ENCODE measurements at places on chromosomes 3 and 15. TPM values are rescaled to one million over a fixed set of nuclear protein-coding genes. Genes with fewer than 3 reads are reported as not detected.

The SLC51B gene
- total RNA-seq, result not detected

DNA sequence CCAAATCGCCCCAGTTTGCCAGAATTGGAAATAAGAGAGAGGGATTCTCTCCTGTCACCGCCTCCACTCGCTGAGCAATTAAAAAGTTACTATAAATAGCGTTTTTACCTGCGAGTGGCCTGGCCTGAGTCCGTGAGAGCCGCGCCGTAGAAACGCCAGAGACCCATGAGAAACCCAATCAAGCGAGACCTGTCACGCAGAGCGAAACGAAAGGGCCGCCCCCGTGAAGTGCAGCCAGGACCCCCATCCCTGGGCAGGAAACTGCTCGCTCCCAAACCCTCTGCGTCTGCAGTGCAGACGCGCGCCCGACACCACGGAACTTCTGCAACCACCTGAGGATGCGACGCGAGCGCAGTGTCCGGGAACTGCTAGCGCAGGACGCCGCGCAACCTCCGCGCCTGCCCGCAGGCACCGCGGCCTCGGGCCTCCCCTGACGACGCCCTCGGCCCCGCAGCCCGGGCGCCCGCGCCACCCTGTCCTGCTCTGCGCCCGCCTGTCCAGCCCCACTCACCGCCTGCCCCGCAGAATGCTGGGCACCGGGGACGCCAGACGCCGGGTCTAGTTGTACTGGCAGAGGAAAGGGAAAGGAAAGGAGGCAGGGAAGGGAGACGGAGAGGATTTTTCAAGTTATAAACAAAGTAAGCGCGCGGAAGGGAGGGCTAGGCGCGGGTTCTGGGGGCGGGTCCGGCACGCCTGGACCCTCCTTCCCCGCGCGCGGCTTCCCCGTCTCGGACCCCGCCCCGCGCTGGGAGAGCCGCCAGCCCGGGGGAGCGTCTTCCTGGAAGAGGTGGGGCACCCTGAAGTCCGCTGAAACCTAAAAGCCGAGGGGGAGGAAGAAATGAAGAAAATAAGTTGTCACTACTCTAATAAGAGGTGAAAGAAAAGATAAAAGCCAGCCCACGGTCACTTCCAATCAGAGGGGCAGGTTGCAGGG lies at the start of gene PLSCR4:
TSS of gene PLSCR4 (minus strand) at position 657 of the 934 bp plus-strand sequence. CDS start 29,034 bp downstream, outside the sequence.
- DNase-seq, result no peak

The PDZRN3 gene
- total RNA-seq, result 22.4 TPM

- no peak for DNase-seq
Observed at GRCh38 chr15:47813748-47814384, 96.6 kb downstream of the SEMA6D start.

GRCh38 chr3:195566797-195567196 lies 16.9 kb downstream of the APOD start:
- no peak for DNase-seq

GRCh38 chr3:152656214-152656971 lies 178.5 kb upstream of the P2RY1 start:
- DNase-seq, result no peak

The DAZL gene
- total RNA-seq, result not detected

The P2RY14 gene
- not detected for total RNA-seq

DNA sequence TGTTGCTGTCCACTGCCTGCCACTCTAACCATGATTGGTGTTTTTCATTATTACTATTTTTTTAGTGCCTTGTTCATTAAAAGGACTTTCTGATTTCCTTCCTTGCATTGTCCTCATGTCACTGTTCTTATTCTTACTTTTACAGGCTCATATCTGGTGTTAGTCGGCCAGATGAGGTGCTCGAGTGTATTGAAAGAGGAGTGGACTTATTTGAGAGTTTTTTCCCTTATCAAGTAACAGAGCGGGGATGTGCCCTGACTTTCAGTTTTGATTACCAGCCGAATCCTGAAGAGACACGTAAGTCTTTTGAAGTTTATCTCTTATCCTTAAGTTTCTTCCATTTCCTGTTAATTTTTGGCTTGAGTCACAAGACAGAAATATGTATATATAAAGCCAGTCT lies 23.2 kb downstream of the QTRT2 start:
- no peak for DNase-seq

The BUB1B gene
- 58.2 TPM for total RNA-seq

The GOLGA6L24 gene
- not detected for total RNA-seq

- DNase-seq, result no peak
Observed at GRCh38 chr3:174907628-174908407, 48.7 kb downstream of the NAALADL2 start.

GRCh38 chr15:85473455-85473854 lies 93.1 kb downstream of the AKAP13 start:
- DNase-seq, result peak; percentile 78

DNA sequence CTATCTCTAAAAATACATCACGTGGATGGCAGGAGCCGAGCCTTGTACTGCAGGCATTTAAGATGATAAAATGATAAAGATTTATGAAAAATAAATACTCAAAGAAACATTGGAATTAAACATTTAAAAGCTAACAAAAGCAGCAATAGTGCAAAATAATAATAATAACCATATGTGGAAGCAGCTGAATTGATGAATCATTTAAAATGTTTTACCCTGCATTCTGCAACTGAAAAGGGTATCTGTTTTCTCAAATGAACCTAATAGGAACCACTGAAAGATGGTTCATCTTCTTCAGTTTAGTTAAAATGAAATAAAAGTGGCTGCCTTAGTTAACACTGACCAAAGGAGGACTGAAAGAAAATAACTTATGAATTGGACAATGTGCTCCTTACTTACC lies 436.1 kb downstream of the TUSC7 start:
- no peak for DNase-seq

DNA sequence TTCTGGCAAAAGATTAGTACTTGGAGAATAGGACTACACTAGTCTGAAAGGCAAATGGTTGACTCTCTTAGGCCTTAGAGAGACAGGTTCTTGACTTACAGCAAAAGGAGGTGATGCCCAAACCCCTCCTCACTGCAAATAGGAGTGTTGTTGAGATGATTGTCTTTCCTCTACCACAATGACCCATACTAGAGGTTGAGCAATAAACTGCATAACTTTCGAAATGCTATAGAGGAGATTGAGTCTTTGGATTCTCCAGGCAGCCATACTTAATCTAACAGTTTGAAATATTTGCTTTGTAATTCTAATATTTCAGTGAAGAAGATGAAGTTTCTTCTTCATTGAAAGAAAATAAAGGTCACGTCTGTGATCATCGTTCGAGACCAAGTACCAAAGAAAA lies 498.5 kb upstream of the GBE1 start:
- DNase-seq, result no peak

DNA sequence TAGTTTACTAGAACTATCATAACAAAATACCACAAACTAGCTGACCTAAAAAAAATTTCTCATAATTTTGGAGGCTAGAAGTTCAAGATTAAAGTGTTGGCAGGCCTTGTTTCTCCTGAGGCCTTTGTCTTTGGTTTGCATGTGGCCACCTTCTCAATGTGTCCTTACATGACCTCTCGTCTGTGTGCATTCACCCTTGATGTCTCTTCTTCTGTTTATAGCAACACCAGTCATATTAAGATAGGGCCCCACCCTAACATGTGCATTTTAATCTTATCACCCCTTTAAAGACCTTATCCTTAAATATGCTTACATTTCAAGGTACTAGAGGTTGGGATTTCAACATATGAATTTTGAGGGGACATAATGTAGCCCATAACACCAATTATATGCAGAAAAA lies 177.0 kb downstream of the ZBBX start:
- DNase-seq, result no peak
